ENCODE measurements at places on chromosomes 1 and 21.

GRCh38 chr1:243416495-243416894 is 160.7 kb downstream of the SDCCAG8 start:
- no peak for DNase-seq

DNA sequence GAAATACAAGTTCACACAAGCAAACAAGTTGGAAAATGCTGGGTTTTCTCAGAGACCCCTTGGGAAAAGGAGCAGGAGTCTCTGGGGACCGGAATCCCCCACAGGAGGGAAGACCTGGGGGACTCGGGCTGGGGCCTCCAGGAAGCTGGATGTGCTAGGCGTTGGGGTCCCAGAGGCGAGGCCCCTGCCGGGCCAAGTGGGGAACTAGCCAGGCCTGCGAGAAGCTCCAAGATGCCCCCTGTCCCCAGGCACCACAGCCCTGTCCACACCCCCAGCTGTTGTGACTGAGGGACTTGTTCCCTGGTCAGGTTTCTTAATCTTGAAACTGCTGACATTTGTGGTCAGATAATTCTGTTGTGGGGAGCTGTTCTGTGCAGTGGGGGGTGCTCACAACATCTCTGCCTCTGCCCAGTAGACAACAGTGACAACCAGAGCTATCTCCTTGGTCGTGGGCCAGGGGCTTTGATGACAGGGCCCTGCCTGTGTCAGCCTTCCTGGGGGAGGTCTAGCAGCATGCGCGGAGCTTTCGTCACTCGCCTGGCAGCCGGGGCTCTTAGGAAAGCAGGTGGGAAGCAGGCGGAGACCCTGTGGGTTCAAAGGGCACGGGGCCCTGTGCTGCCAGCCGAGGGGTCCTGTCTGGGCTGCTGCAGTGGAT is 126.4 kb upstream of the ARHGEF16 start:
- DNase-seq: no peak

DNA sequence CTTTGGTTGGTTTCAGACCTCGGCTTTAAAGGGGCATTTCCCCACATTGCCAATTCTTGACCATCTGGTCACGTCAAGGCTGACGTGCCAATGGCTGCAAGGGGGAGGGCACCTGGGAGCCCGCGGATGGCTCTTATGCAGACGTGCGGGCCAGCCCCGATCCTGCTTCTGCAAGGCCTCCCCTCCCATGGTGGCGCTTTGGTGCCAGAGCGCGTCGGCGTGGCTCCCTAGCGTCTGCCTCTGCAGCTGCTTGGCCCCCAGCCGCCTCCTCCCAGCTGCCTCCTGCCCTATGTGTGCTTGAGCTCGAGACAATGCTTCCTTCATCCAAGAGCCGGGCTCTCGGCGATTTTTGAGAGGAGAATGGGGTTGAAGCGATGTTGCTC is 29.1 kb downstream of the SKI start:
- DNase-seq: no peak

- no peak for DNase-seq
These were observed 287.7 kb downstream of the NEGR1 start for GRCh38 chr1:71994646-71995045.

DNA sequence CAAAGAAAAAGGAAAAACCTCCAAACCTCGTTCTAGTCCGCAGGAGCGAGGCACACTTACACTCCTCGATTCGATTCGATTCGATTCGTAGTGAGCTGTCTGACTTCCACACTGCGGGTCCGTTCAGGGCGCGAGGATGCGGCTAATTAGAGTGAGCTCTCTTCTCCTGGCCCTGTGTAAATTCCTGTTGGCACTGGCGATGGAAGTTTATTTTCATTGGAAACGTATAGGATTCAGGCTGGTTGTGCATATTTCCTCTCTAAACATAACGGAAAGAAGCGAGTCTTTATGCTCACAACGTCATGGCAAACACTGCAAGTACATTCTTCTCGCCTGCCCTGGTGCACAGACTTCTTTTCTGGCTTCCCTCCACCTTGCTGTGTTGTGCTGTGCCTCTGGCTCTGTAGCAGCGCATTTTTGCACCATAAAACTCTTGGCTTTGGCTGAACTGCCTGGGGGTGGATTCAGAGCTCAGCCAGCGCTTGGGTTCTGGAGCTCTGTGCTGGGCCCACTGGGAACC is 2.7 kb downstream of the HUNK start:
- no peak for DNase-seq

- DNase-seq: no peak
These were observed 1.0 kb downstream of the TEX38 start for GRCh38 chr1:46672696-46673095.

DNA sequence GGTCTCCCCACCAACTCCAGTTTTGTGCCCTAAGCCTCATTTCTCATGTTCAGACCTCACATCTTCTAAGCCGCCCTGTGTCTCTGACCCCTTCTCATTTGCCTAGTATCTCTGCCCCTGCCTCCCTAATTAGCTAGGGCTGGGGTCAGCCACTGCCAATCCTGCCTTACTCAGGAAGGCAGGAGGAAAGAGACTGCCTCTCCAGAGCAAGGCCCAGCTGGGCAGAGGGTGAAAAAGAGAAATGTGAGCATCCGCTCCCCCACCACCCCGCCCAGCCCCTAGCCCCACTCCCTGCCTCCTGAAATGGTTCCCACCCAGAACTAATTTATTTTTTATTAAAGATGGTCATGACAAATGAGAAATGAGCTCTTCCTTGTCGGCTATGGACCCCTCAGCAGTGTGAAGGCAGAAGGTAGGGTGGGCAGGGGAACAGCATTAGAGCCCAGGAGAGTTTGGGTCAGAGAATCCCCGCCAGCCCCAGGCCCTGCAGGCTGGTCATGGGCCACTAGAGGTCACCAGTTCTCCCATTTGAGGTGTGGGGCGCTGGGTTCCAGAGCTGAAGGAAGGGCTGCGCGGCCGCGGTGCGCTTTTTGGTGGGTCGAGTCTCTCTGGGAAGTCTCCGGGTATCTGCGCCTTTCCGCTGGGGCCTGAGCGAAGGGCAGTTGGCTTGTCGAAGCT is 11.5 kb downstream of the ADAMTSL4 start:
- peak; percentile 83 for DNase-seq

DNA sequence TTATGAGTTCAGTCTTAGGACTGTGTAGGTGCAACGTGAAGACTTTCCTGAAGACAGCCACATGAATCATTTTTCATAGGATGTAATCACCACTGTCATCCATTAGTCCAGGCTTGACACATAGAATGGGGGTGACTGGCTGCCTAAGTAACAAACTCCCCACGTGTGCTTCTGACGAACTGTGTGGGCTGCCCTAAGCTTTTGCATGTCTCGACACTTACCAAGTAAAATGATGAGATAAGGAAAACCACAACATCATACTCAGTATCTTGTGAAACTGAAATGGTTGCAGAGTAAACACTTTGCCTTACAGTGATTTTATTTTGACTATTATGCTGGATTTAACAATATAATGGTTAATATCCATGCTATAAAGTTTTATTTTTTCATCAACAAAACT is 19.5 kb downstream of the ERG start:
- no peak for DNase-seq

- DNase-seq: no peak
These were observed 3.4 kb upstream of the GPR89B start for GRCh38 chr1:147924813-147925212.

GRCh38 chr1:21543598-21543997 is 34.4 kb downstream of the ALPL start:
- DNase-seq: no peak

DNA sequence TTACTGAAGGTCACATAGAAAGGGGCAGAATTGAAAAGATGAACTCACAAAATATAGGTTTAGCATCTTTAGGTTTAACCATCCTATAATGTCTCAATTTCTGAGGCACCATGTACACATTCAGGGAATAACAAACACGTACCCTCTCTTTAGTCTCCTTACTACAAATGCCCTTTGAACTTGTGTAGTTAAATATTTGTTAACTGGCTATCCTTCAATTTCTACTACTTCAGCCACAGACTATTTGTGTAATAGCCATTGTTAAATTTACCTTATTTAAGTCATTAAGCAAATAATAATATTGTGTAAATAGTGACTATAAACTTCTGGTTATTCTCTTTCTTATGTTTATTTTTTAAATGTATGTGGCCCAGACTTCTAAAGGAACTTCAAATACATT is 600.5 kb downstream of the KCNT2 start:
- no peak for DNase-seq

DNA sequence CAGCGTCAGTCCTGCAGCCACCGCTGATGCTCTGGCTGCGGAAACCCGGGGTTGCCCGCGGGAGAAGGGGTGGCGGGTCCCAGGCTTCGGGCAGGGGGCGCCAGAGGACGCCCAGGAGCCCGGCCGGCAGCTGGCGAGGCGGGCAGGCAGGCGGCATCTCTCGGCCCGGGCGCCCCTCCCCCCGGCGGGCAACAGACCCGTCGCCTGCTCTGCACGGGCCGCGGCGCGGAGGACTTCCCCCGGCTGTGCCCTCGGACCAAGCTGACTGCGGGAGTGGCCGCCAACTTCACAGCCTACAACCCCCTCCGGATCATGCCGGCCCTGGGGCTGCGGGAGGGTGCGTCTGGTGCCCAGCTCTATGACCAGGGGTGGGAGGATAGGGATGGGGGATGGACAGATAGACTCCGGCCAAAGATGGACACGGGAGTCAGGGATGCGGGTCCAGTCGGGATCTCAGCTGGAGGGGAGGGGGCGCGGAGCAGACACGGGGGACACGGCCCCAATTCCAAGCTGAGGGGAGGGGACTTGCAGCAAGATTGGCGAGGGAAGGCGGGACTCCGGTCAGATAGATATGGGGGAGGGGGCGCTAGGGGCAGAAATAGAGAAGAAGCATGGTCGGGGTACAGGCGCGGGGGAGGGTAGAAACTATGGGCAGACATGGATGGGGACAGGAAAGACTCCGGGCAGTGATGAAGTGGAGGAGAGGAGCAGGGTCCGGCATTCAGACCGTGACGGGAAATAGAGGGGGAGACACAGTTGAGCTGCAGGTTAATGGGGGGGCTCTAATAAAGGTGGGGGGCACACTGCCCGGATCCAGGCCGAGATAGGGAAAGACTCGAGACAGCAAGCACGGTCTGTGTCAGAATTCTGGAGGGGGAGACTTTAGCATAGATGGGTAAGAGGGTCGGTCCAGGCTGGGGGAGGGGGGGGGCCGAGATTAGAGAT is 1.1 kb downstream of the ADGRB2 start:
- peak; percentile 57 for DNase-seq

GRCh38 chr1:21523297-21523813 is 14.1 kb downstream of the ALPL start:
- DNase-seq: no peak

- no peak for DNase-seq
These were observed 54.9 kb upstream of the WASF2 start for GRCh38 chr1:27544834-27545233.

DNA sequence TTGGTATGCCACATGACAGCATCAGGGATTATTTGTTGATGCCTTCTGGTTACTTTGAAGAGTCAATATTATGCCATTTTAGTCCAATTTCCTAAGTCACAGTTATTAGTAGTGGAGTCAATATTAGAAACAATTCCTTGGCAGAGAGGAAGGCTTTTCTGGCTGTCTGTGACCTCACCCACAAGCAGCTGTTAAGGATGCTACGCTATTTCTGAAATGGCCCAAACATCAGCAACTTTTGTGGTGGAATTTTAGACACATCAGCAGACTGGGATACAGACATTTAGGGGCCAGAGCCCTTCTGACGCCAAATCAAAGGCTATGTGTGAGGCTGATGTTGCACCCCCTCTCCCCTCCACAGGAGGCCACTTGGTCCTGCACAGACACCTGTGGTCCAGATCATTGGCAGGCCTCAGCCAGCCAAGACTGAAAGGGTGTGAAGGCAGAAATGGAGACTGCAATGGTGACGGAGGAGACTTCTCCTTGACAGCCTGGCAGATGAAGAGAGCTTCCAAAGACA is 9.2 kb upstream of the RXRG start:
- no peak for DNase-seq

- DNase-seq: no peak
These were observed 244.5 kb downstream of the NEGR1 start for GRCh38 chr1:72037745-72038343.

- no peak for DNase-seq
These were observed 6.7 kb downstream of the KNCN start for GRCh38 chr1:46544561-46545240.

- DNase-seq: no peak
These were observed 7.7 kb downstream of the GOLT1A start for GRCh38 chr1:204206121-204206520.

GRCh38 chr1:212035835-212036605 is 472 bp downstream of the DTL start:
- DNase-seq: no peak

- no peak for DNase-seq
These were observed 145.1 kb downstream of the CSMD2 start for GRCh38 chr1:34019741-34020552.

- DNase-seq: no peak
These were observed 4.6 kb downstream of the MAB21L3 start for GRCh38 chr1:116115476-116116439.

DNA sequence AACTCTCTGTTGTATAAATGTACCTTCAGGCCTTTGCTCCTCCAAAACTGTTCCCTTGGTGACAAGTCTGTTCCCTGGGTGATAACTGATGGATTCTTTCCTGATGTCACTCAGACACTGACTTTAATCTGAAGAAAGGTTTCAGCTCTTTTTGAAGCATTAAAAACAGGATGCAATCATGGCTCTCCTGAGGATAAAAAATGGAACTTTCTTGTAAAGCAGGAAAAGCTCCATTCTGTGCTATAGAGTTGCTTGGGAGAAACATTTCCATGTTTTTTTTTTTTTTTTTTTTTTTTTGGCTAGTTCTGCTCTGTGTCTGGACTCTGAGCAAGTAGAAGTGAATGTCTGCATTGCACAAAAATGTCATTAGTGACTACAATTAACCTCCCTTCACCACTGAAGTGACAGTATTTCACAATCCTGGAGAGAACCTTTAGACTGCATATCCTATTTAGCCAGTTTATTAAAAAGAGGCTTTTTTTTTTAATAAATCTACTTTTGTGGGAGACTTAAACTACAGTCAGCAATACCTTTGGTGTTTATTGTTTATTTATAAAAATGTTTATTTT is 101.7 kb upstream of the PRMT6 start:
- no peak for DNase-seq

DNA sequence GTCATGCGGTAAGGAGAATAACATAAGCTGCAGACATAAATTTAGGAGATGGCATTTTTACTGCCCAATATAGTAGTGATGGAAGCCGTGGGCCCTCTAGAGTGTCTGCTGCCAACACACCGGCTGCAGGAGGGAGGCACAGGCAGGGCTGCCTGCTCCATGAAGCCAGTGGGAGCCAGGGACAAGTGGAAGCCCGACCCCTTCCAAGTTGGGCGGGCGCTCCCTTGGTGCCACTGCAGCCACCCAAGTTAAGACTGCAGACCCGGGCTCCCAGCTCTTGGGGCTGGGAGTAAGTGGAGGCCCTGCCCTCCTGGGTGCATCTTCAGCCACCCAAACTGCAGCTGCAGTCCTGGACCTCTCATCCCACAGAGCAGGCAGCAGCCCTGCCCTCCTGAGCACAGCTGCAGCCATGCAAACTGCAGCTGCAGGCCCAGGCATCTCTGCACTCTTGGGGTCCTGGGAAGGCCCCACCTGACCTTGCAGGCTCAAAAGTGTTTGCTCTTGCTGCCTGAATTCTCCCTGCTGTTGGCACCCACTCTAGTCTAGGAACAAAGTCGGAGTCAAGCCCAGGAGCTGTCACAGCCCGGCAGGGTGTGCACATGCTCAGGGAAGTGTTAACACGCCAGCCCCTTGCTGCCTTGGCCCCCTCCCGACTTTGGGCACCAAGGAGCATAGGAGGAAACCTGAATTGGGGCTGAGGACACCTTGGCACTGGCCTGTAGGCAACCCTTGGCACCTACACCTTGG is 437.2 kb upstream of the PRMT6 start:
- DNase-seq: no peak
